Spinal cord (tissue), 10 donors: ENCODE measurements at places on chromosomes 11 and 22.

GRCh38 chr11:100469835-100470234 is 217.3 kb upstream of the ARHGAP42 start:
- DNase-seq, result no peak

- no peak for DNase-seq
These were observed 308.8 kb downstream of the TBC1D22A start for GRCh38 chr22:47071078-47071806.

DNA sequence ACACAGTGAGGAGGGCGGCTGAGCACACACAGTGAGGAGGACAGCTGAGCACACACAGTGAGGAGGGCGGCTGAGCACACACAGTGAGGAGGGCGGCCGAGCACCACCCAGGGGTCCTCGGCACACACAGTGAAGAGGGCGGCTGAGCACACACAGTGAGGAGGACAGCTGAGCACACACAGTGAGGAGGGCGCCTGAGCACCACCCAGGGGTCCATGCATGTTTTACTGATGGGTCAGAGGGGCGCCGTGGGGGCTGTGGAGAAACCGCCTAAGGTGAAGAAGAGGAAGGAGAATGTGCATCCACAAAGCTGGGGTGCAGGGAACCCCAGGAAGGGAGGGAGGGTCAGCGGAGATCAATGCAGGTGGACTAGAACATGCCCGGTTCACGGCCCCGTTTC is 461.8 kb downstream of the BRD1 start:
- DNase-seq, result no peak

GRCh38 chr11:76628408-76628947 is 42.1 kb downstream of the LRRC32 start:
- DNase-seq, result no peak
